ENCODE measurements at places on chromosomes 3 and 15.

- no peak for DNase-seq
These were observed 33.2 kb downstream of the SLC25A26 start for GRCh38 chr3:66253790-66254620.

DNA sequence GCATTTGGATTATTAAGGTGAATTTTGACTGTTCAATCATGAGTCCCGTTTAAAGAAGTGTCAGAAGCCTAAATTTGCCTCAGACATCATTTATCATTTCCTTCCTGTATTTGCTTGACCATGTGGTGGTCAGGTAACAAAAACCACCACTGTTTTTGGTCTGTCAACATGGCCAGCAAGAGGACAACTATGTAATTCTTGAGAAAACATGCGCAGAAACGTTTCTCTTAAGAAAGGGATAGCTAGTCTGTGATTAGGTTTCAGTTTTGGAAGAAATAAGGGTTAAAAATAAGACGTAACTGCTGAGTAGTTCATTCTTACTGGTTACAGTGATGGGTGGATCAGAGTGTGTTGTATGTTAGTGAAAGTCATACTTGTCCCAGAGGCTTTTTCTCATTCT, 204.5 kb downstream of the AKAP13 start:
- DNase-seq: no peak

GRCh38 chr3:121957674-121958415, 63.6 kb downstream of the SLC15A2 start:
- no peak for DNase-seq

DNA sequence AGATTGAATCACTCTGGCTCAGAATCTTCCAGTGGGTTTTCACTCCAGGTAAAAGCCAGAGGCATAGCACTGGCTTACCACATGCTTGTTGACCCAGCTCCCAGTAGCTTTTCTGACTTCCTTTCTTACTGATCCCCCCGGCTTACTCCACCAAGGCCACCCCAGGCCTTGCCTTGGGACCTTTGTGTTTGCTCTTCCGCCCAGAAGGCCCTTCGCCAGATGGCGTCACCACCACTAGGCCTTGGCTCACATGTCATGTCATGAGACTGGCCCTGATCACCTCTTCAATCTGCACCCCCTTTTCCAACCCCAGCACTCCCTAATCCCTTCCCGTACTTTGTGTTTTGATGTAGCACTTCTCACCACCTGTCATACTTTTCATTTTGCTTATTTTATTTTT, 98.5 kb upstream of the UMPS start:
- DNase-seq: no peak

- DNase-seq: no peak
These were observed 768.1 kb downstream of the GBE1 start for GRCh38 chr3:80993241-80993945.

DNA sequence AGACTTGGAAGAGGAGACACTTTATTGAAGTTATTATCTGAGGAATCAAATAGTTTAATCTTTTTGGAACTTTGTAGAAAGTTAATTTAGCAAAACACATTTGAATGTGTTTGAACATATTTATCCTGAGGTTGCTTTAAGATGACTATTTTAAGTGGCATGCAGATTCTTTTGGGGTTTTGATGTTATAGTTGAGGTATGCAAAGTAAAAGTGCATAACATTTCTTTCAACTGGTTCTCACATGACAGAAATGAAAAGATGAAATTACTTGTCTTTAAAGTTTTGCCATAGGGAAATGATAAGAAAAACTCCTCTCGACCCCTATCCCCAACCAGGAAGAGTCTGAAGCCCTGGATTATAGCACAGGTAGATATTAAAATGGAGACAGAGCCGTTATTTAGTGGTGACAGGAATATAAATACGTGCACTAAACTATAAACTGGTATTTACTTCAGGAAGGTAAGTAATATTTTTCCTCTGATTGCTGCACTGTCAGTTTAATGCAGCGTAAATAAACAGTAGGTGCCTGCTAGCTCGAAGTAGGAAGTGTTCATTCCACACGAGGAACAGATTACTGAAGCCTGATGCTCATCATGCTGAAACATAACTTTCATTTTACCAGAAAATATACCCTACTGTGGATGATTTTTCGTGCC, 15.1 kb upstream of the SATB1 start:
- DNase-seq: no peak

DNA sequence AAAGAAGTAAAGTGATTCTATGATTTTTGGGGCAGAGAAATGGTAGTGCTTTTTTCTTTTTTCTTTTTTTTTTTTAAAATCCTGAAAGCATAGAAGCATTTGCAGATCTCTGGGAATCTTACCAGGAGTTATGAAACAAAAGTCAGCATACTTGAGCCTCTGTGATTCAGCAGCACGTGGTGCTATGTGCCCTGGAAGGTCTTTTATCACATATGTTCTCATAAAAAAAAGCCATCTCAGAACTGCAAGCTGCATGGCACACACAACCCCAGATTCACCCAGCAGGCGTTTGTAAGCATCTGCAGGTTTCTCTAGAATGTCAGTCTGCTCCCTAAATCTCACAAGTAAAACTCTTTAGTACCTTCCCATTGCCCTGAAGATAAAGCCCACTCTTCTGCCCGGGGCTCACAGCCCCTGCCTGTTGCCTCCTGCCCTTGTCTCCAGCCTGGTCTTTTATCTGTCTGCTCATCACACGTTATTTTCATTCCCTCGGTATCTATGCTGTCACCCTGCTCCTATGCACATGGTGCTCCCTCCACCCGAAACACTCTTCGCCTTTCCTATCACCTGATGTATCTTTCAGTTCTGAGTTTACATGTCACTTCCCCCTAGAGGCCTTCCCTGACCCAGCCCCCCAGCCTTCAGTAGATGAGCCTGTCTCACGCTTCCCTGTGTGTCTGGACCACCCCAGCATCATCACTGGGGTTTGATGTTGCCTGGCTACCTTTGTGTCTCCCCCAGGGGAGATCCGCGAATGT, 72.4 kb downstream of the CHDH start:
- no peak for DNase-seq

DNA sequence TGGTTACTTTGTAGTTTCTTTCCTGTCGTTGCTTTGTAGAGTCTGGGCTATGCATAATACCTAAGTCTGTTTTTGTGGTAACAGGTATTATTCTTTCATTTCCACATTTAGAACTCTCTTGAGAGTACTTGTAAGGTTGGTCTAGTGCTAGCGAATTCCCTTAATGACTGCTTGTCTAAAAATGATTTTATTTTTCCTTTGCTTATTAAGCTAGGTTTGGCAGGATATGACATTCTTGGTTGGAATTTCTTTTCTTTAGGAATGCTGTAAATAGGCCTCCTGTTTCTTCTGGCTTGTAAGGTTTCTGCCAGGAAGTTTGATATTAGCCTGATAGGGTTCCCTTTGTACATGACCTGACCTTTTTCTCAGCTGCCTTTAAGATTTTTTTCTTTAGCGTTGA, 70.1 kb upstream of the SGO1 start:
- DNase-seq: no peak

- no peak for DNase-seq
These were observed 2.1 kb upstream of the SHISA5 start for GRCh38 chr3:48505968-48506504.

- DNase-seq: no peak
These were observed 346.9 kb downstream of the NLGN1 start for GRCh38 chr3:173744479-173744878.

- no peak for DNase-seq
These were observed 261.7 kb downstream of the SLC9A9 start for GRCh38 chr3:143586576-143586975.
